LNCaP clone FGC (cell line): ENCODE measurements at places on chromosomes 7 and 10.
A peak's percentile ranks its signal among the peaks of the same experiment; 100 is the strongest.

GRCh38 chr10:118838364-118838763, 83.6 kb upstream of the CACUL1 start:
- no peak for DNase-seq

GRCh38 chr7:101733713-101734475, 83.5 kb upstream of the CUX1 start:
- no peak for DNase-seq

DNA sequence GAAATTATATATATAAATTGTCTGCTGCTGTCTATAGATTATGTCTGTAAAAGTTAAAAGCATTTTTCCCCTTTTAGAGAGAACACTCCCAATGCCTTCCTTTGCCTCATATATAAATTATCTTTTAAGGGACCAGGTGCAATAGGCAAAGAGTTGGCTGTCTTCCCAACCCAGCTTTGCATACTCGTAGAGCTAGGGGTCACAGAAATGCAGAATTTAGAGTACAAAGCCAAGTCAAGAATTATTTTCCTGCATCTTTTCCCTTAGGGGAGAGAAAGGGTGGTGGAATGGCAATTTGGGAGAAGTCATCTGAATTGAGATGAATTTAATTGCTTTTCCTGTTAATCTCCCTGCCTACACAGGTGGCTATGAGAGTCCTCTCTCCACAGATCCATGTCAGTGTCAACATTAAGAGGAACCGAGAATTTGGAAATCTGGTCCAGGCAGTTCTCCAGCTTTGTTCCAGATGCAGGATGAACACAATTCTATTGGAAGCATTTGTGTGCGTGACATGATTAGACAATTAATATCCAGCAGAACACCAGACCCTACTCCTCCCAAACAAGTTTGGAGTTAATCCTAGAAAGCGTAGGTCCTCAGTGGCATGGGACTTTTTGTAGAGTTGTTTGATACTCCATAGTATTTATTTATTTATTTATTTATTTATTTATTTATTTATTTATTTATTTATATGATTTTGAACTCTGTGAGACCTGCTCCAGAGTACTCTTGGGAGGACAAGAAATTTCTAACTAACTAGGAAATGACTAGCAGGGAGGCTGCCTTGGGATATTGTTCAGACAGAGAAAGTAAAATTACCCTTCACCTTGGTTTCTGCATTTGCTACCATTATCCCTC, 80.3 kb upstream of the SKAP2 start:
- DNase-seq, result no peak

GRCh38 chr10:126240483-126240882, 147.8 kb downstream of the ADAM12 start:
- DNase-seq, result no peak

- DNase-seq, result peak; percentile 53
These were observed 14.3 kb downstream of the MOSPD3 start for GRCh38 chr7:100626530-100627237.
